H9 (cell line): ENCODE measurements at places on chromosomes 7 and 10.

DNA sequence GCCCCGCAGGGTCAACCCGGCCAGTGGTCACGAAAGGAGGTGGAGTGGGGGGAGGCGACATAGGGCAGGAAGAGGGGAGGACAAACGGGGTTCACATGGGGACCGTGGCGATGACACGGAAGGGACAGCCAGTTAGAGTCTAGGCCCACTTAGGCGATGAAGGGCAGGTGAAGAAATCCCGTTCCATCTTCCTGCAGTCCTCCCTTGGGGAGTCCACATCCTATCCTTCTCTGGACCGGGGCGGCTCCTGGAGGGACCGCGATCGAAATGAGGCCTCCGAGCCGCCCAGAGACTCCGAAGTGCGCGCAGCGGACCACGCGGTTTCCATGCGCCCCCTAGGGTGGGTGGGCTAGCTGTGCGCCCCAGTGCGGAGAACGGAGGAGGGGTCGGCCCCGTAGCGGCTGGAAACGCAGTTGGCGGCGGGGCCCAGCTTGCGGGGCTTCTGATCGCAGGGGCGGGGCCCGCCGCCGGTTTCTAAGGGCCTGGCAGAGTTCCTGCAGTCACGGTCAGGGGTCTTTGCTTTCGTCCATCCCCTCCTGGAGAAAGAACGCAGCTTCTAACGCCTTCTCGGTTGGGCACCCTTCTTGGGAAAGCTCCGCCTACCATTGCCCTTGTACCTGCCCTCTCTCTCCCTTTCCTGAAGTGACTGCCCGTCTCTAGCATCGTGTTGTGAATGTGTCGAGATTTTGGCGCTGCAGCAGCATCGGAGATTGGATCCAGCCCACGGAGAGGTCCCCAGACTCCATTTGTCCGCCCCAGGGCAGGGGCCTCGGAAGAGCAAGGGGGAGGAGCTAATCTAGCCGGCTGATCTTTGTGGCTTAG, 17.9 kb upstream of the TMEM225B start:
- peak; percentile 83 for DNase-seq

DNA sequence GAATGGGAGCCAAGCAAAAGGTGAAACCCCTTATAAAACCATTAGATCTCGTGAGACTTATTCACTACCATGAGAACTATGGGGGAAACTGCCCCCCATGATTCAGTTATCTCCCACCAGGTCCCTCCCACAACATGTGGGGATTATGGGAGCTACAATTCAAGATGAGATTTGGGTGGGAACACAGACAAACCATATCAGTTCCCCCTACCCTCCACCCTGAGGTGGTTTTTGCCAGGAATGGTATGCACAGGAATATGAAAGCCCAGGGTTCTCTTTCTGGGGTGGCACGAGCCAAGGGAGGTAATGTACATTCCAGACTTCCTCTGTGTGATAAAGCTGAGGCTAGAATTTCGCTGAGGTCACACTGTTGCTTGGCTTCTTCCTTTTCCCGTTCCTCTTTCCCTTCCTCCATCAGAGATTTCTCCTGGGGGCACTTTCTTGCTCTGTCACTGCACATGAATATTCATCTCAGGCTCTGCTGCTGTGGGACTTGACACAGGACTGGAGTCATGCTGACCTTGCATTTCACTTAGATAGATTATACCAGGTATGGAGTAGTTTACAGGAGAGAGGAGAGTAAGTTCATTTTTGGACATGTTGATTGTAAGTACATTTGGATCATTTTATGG, 347.0 kb upstream of the MTPN start:
- no peak for DNase-seq

GRCh38 chr10:89250865-89251408, 638 bp downstream of the LIPA start:
- no peak for DNase-seq

GRCh38 chr7:99380032-99380822, 5.7 kb downstream of the ARPC1B start:
- no peak for DNase-seq

DNA sequence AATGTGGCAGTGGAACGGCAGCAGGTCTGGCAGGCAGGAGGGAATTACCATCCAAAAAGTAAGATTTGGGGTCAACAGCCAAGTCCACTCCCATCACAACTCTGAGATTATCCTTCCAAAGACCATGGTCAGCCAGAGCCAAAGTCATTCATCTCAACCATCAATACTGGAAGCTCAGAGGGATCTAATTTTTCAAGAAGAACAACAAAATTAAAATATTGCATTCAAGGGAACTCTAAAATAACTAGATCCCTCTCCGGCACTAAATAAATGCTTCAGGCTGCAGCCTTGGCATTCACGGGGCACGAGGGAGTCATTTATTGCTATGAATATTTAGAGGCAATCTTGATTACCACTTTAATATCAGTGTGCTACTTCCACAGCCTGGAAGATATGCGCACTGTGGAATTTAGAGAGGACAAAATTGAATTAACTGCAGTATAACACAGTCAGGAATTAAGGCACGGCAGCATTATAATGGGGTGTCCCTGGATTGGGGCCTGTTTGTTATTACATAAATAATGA, 102.0 kb downstream of the ADAM12 start:
- DNase-seq, result no peak

DNA sequence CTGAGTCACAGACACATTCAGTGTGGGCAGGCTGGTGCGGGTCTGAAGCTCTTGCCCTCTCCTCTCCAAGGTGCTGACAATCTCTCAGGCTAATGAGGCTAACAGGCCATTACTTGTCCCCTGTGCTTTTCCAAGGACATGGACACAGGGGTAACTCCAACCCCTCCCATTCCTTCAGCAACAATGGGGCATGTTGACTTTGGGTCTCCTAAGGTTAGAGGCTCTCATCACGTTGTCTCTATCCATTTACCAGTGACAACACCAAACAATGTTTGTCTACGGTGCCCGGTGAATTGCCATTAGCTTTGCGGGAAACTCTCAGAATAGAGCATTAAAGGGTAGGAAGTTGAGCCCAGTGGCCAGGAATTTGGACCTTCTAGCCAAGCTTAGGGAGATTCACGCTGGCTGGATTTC, 101.6 kb upstream of the TNS3 start:
- no peak for DNase-seq

DNA sequence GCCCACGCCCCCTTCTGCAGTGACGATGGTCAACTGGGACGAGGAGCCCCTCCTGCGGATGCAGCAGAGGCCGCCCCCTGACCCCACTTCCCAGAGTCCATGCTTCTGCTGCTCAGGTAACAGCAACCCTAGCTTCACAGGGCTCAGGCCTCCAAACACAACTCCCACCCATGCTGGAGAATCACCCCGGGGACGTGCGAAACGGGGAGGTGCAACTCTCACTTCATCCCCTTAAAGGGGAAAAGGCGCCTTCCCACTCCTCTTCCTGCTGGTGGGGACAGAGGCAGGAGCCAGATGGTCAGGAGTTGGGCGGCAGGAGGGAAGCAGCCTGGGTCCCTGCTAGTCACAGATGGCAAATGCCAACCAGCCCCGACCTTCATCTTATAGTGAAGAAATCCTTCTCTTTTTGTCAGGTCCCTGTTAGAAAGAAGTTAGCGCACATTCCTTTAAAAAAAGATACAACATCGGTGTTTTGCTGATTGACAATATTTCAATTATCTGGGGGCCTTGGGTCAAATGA, 155.4 kb downstream of the DIP2C start:
- no peak for DNase-seq

DNA sequence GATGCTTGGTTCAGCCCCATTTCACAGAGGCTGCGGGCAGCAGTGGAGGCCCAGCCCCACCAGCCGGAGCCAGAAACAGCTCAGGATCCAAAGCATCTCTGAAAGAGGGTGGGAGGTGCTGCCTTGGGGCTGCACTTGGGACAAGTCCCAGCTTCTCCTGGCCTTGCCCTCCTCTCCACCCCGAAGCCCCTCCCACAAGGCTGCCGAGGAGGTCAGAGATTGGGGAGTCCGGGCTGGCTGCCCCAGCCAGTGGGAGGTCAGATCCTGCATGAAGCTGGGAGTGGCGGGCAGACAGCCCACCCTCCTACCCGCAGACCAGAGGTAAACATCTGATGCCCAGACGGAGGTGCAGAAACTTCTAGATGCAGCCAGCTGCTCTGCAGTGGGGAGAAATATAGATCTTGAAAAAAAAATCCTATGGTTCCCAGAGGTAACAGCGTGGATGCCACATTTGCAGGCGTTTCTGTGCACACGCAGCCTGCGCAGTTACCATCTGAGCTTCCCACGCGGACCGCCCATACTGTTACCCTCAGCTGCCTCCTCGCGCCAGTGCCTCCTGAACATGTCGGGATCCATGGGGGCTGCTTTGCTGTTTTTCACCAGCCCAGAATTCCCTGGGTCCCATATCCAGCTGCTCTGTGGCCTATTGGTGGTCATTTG, 36.9 kb upstream of the GNA12 start:
- peak; percentile 95 for DNase-seq

DNA sequence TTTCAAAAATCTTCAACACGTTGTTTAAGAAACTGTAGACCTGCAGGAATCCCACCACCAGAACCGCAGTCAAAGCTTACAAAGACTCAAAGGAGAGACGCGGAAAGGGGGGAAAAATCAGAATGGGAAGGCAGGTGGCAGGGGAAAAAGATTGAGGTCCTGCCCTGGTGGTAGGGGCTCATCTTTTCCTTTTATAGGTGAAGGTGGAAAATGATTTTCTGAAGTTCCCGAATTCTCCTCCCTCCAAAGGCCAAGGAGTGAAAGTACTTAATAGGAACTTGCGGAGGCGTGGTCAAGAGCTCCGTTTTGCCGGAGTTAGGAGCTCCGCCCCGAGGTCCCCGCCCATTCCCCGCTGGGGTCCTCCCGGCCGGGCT, 724 bp downstream of the BBIP1 start:
- peak; percentile 96 for DNase-seq

DNA sequence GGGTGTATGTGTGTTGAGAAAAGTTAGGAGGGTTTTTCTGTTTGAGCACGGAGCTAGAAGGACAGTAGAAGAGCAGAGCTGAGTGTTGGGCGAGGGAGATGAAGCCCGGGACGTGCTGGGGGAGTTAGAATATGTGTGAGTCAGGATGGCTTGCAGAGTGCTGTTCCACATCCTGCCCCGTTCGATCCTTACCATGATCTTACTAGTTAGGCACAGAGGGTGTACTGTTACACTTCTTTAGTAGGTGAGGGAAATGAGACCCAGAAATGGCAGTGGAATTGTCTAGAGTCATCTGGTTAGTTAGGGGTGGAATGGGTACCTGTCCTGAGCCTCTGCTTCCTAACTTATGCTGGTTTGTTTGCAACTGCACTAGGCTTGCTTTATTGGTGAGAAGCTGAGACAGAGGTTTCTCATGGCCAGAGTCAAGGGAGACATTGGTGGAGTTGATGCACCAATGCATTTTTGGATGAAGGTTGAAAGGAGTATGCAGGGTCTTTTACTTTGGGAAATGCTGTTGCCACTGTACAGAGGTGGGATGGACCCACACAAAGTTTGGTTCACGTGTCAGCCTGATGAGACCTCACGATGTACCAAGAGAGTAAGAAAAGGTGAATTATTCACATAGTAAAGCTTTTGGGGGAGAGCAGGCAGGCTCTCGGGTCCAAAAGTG, 42.4 kb downstream of the CCNY start:
- no peak for DNase-seq

GRCh38 chr10:93941606-93942005, 47.8 kb downstream of the SLC35G1 start:
- no peak for DNase-seq

- no peak for DNase-seq
Measured at GRCh38 chr10:101237982-101238731, 8.9 kb upstream of the LBX1 start.

GRCh38 chr7:110375068-110375467, 715.9 kb upstream of the LRRN3 start:
- no peak for DNase-seq

GRCh38 chr10:64076322-64076940, 555.2 kb downstream of the REEP3 start:
- DNase-seq, result no peak

- DNase-seq, result no peak
Measured at GRCh38 chr10:132232023-132232951, 45.5 kb downstream of the DPYSL4 start.

DNA sequence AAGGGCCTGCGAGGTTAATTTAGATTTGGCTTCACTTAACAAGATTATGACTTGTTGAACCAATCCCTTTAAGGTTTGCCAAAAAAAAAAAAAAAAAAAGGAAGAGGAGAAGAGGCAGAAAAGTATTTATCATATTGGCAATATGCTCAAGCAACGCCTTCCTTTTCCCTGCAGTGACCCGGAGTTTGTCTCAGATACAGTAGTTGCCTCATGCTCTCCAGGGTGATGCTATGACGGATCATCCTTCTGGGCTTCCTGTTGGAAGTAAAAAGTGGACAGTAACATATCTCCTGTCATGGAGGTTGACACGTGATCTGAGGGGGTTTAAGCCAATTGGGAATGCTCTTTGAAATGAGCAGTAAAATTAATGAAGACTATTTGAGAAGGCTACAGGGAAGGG, 117.3 kb downstream of the BMPER start:
- DNase-seq, result no peak

DNA sequence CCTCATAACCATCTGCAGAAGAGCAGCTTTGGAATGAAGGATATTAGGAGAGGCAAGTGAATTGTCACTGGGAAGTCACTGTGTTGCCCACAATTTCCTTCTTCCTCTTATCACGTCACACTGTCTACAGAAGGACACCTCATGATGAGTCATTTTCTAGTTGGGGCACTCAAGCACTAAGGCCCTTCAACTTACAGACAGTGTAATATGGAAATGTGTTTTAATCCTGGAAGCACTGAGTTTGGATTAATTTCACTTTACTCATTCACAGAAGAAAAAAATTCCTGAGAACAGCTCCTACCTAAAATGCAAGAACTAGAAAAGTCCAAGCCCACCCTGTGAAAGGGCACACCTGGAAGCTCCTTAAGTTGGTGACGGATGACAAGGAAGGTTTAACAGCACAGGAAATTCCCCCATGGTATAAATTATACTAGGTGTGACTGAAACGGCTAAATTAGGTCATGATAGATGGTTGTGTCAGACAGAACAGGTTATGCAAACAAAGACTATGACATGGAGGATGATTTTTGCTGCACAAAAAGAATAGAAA, 56.6 kb downstream of the PARD3 start:
- DNase-seq, result no peak

DNA sequence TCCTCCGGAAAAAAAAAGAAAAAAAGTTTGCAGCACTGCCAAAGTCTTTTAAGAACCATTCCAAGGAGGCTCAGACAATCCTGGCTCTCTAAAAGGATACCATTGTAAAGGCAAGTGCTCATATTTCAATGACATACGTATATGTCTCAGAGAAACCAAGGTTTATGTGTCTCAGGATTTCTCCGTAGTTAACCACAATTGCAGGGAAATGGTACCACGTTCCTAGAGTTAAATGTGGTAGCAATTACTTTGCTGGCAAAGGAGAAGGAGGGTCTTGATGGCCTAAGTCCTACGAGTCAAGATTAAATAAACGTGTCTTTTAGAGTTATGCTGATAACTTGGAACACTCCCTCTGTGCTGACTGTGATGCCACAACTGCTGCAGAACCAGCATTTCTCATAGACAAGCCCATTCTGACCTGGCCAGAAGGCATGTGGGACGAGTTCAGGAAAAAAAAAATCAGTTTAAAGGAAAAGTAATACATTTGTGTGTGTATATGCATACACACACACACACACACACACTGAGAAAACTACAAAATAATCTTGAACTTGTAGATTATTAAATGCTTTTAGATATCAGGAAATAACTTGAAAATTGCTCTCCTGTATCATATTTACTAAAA, 245.9 kb downstream of the FGFR2 start:
- no peak for DNase-seq

GRCh38 chr7:24024276-24025068, 259.5 kb upstream of the NPY start:
- no peak for DNase-seq
